Globus pallidus (tissue), 1 donor: ENCODE measurements at places on chromosomes 5 and 9.

- no peak for DNase-seq
Observed at GRCh38 chr5:50965654-50966375, 299.4 kb downstream of the PARP8 start.

GRCh38 chr9:129889122-129889940 is 54.1 kb downstream of the USP20 start:
- DNase-seq, result no peak

DNA sequence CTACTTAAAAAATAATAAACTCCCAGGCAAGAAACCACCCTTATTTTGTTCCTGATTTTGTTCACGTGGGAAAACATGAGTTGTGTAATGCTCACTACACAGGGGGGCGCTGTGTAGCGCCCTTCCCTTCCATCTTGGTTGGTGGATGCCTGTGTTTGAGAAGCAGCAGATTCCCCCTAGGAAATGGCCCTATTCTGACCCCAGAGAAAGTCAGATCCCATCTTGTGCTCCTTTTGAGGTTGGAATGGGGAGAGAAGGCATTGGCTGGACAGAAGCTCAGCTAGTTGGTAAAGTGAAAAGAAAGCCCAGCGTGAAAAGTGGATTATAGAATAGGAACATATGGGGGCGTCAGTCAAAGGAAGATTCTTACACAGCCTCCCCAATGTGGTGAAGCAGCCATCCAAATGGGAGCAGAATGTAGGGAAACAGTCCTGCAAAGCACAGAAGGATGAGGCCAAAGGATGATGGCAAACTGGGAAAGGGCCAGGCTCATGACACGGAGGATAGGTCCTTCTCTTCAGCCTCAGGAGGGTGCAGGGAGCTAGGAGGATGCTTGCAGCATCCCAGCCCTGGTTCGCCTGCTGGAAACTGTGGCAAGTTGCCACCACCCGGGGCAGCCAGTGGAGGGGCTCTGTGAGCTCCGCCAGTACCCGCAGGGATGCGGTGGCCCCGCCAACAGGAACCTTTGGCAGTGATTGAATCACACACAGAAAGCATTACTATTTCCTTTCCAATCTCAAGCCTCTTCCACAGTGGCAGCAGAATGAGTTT is 314.2 kb upstream of the DAP start:
- DNase-seq, result peak; percentile 57

- DNase-seq, result peak; percentile 35
Observed at GRCh38 chr5:127562252-127562651, 44.8 kb downstream of the PRRC1 start.

DNA sequence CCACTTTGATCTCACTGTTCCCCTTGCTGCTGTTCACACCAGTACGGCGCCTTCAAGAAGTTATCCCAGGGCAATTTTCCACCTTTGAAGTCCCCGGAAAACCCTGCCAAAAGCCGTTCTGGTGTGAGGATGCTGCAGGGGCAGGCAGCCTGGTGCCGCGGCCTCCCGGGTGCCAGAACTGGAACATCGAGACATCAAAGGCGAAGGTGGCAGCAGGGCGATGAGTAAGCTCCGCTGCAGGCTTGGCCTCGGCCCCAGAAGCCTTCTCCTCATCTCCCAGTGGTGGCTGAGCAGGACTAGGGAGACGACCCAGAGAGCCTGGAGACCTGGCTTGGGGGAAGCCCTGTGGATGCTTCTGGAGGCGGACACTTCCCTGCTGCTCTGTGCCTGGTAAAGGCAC is 115.3 kb upstream of the MSX2 start:
- DNase-seq, result no peak

DNA sequence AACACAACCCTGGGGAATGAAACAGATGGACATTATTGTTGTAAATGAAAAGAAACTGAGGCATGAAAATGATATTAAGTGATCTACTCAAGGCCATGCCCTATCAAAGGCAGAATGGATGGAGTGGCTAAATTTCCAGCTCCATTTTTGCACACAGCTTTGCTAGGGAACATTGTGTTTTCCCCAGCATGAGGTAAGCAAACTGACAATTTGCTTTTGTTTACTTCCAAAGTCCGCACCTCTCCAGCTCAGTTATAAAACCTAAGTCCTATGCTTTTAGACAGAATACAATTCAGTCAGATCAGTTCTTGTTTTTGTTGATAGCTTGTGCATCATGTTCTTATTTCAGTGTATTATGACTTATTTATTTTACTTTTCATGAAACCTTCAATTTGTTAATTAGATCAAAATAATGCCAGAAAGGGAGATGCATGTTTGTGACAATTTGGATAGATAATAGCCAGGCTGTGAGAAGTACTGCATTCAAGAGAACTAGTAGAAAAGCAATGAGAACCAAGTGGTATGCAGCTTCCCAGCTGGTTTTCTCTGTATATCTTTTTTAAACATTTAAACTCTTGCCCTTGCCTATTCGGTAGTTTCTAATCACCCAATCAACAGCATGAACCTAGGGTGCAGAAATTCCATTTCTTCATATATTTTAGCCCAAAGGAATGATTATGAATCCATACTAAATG is 380.8 kb downstream of the SPATA31D1 start:
- no peak for DNase-seq

GRCh38 chr5:141596867-141597266 is 21.9 kb downstream of the DIAPH1 start:
- DNase-seq, result no peak

GRCh38 chr5:56705217-56705616 is 110.1 kb upstream of the MAP3K1 start:
- DNase-seq, result no peak

DNA sequence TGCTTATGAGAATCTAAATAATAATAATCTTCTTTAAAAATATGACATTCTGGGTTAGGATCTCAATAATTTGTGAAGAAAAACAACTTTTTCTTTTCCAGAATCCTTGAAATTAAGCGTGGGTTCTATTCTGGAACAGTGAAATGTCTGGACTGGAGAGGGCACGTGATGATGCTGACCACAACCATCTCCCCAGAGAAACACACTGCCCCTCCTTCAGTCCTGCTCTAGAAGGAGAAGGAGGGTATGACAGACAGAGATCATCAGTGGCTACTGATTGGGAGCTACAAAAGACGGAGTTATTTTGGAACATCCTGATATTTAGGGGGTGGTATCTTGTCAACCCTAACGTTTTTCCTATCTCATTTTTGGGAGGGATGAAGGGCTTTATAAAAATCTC is 40.2 kb downstream of the MEF2C start:
- no peak for DNase-seq

DNA sequence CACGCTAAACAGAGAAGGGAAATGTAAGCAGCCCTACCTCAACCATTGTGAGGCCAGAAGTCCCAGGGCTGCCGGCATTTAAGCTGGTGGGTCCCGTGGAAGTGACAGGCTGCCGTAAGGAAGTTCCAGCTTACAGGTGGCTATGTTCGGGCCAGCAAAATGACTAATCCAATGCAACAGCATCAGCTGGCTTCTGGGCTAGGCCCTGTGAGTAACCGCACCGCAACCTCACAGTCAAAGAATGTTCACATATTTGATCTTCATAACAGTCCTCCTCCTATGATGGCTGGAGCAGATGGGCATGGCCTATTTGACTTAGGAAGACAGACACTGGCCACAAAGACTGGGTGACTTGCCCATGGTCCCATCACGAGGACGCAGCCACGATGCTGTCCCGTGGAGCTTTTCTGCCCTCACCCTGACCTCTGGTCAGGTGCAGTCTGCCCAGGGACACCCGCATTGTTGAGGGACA is 88.2 kb downstream of the LIFR start:
- no peak for DNase-seq

- no peak for DNase-seq
Observed at GRCh38 chr9:78769690-78770089, 472.8 kb downstream of the PSAT1 start.

- DNase-seq, result no peak
Observed at GRCh38 chr9:72791436-72791835, 161.4 kb downstream of the ALDH1A1 start.

DNA sequence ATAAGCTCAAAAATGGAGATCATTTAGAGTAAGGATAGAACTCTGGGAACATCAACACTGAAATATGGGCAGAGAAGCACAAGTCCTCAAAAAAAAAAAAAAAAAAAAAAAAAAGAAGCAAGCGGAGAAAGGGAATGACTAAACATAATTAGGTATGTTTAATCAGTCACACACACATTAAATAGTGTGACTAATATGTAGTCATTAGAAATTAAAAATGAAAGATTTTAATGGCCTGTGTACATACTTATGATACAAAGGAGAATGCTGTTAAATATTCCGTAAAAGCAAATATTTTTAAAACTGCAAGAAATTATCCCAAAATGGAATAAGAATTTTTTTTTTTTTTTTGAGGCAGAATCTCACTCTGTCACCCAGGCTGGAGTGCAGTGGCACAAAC is 10.5 kb downstream of the LPAR1 start:
- DNase-seq, result no peak

DNA sequence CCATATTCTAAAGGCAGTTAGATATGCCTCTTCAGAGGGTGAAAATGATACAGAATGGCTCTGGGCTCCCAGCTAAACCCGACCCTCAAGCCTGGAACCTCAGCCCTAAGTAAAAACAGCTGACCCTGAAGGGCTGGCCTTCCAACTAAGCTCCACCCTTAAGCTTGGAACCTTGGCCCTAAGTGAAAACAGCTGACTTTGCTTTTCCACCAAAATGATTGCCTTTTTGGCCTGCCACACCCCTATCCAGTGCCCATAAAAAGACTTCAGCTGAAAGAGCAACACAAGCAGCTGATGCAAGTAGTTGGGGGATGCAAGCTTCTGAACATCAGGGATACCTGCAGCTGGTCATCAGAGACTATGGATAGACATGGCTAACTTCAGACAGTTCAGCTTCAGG is 647.4 kb upstream of the SGCD start:
- DNase-seq, result no peak

GRCh38 chr9:108811944-108812343 is 43.8 kb downstream of the ACTL7B start:
- no peak for DNase-seq

DNA sequence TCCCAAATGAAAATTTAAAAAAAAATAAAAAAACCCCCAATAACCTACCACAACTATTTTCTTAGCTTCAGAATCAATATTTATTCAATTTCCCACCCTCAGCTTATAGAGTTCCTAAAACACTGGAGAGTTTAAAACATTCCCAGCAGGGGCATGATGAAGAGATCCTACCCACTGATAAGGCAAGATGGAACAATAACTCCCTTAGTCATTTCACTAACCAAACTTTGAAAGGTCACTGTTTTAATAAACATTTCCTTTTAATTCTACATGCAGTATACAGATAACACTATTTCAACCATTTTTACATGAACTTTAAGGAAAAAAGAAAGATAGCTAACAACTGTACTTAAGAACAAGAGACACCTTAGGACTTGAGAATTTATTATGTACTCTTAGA is 34.9 kb upstream of the ACOT12 start:
- DNase-seq, result no peak

DNA sequence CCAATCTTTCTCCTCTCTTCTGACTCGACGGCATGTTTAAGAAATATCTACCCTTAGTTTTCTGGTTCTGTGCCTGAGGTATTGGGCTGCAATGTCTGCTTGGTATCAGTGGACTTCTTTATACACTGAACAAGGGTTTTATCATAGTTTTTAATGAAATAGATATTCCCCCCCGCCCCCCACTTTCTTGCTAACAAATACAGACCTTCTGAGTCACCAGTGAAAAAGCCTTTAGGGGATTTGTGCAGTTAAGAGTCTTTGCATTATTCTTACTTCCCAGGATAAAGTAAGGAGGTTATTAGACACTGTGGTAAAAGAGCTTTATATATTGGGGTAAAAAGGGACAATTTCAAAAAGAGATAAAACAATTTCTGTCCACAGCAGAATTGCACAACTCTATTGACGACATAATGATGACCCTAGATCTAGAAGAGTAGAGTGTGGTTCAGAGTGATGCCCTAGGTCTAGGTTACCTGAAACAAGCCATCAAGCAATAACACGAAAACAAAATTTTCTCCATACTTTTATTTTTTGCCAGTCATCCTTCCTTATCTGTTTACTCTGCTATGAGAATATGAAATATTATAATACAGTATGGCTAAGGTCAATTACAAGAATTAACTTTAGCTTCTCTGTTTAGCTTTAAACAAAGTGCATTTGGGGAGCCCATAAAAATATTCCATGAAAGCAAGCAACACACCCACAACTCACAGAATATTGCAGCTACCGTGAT is 110.7 kb downstream of the PLK2 start:
- DNase-seq, result no peak

DNA sequence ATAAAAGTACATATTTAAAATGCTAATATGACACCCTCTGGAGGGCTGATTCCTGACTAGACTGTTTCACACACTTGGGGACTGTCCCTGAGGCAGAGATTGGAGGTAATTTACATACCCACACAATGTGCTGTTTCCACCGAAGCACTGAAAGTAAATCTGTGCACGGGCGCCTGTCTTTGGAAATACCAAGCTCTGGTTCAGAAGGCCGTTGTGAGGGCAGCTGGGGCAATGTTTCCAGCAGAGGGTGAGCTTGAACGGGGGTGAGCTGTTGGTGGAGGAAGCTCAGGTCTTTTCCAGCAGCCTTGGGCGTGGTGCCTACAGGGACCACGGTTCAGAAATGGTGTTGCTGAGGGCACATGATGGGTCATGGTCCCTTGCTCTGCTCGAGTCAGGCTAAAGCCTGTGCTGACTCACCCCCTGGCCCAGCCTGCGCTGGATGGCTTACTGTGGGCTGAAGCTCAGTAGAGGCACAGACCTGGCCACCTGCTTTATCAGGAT is 25.8 kb upstream of the HMCN2 start:
- DNase-seq, result no peak

DNA sequence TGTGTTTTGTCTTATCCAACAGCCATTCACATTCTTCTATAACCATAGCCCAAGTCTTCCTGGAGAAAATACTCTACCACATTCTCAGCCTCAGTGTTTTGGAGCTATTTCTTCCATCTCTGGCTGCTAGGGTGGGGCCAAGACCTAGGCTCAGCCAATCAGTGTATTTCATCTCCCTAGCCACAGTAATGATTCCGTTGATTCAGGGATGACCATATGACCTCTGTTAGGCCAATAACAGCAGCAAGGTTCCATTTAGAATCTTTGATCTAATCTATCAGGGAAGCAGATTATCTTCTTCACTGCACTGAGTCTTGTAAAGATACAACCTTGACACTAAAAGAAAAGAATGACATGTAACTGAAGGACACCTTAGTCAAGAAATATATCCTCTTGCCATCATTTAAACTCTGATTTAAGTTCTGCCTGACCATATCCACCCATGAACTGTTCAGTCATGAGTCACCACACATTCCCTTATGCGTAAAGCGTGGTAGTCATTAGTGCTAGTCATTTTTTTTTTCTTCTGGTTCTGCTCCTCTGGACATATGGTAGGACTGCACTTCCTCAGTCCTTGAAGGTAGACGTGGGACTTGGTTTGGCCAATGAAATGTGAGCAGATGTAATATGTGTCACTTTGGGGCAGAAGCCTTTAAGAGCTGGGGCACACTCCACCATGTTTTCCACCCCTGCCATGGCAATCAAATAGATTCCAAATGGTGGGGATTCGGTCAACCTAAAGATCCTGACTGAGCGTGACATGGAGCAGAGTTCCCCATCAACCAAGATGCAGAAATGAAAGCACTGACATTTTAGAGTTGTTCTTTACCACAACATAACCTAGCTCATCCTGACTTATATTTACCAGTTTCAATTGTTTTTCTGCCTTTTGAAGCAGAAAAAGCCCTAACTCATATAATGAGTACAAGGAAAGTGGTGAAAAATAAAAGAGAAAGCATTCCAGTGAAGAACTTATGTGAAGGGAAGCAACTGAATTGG is 12.7 kb upstream of the PRELID2 start:
- DNase-seq, result no peak
